ENCODE measurements at places on chromosomes 6 and 20.

- no peak for DNase-seq
Measured at GRCh38 chr6:131688286-131688685, 12.9 kb downstream of the OR2A4 start.

DNA sequence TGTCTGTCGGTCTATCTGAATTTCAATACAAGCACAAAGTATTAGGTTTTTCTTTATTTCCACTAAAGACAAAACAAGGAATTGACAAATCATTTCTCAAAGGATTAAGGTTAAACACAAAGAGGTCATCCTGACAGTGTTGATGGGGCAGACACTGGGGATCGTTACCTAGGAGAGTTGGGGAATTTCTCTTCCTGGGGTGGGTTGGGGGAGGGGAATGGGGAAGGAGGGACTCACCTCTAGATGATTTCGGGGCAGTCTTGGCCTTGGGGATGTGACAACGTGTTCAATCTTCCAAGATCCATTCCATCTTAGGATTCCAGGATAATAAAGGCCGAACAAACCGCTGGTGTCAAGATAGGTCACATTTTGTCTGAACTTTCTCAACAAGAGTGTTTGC is 35.4 kb upstream of the FOXA2 start:
- no peak for DNase-seq

DNA sequence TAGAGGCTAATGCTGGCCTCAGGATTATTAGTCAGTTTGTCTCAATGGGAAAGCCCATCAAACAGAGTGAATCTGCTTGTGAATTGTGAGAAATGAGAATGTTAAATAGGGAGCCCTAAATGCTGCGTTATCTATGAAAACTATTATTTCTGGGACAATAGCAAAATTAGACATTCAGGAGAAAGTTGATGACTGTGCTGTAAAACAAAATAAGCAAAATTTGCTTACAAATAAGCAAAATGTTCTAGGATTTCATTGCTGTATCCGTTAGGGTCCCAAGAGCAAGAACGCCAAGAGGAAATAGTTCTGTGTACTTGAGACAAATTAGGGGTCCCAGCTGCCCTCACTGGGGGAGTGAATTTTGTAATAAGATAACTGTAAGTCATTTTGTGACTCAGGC is 59.2 kb upstream of the RAB32 start:
- no peak for DNase-seq

- DNase-seq = no peak
Measured at GRCh38 chr6:168342636-168343035, 23.1 kb upstream of the DACT2 start.

DNA sequence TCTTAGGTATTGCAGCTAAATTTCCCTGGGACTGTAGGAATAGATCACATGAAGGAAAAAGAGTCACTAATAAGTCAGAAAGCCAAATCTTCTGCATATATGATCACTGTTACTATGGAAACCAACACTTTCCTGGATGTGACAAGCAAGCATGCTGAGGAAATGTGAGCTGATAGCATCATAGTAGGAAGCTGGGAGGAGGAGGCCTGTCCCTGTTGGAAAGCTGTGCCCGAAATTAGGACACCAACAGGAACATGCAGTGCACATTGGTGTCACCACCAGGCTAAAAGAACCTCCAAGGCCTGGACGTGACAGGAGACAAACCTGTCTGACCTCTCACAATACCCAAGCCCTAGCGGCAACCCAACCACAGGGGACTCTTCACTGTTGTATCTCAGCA is 181.9 kb upstream of the PCSK2 start:
- no peak for DNase-seq

GRCh38 chr20:56343861-56344381 is 14.9 kb upstream of the FAM210B start:
- DNase-seq = no peak

GRCh38 chr6:34201455-34202107 is 35.1 kb upstream of the HMGA1 start:
- no peak for DNase-seq

GRCh38 chr6:166565084-166565967 is 21.2 kb downstream of the RAMACL start:
- no peak for DNase-seq

- no peak for DNase-seq
Measured at GRCh38 chr6:5632348-5632935, 371.1 kb downstream of the FARS2 start.

DNA sequence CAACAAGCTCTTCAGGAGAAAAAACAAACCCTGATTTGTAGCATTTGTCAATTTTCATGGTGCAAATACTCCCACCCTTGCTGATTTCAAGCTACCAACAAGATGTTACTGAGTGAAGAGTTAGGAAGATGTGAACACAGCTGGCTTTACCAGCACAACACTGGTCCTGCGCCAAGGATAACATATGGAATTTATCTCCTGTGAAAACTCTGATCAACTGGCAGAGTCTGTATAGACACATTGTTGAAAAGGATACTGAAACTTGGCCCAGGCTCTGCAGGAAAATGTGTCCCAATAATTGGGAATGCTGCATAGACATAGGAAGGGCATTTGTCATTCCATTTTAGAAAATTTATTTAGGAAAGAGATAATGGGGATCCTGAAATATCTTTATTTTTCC is 29.0 kb downstream of the OTOR start:
- DNase-seq = no peak

GRCh38 chr6:81818901-81819361 is 66.5 kb upstream of the TENT5A start:
- no peak for DNase-seq

DNA sequence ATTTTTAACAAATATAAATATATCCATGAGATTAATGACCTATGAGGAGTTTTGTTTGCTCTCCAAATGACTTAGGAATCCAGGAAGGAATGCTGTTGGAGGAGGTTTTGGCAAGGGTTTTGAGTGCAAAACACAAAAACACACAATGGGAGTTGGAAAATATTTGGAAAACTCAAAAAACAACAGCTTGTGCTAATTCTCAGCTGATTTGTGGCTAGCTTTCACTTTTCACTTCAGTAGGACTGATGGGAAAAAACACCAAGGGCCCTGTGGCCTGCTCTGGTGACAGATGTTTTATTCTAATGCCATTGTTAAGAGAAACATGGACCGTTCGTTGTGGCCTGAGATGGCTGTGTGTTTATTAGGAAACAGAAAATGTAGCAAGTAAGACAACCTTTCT is 113.9 kb downstream of the ALDH8A1 start:
- DNase-seq = no peak

DNA sequence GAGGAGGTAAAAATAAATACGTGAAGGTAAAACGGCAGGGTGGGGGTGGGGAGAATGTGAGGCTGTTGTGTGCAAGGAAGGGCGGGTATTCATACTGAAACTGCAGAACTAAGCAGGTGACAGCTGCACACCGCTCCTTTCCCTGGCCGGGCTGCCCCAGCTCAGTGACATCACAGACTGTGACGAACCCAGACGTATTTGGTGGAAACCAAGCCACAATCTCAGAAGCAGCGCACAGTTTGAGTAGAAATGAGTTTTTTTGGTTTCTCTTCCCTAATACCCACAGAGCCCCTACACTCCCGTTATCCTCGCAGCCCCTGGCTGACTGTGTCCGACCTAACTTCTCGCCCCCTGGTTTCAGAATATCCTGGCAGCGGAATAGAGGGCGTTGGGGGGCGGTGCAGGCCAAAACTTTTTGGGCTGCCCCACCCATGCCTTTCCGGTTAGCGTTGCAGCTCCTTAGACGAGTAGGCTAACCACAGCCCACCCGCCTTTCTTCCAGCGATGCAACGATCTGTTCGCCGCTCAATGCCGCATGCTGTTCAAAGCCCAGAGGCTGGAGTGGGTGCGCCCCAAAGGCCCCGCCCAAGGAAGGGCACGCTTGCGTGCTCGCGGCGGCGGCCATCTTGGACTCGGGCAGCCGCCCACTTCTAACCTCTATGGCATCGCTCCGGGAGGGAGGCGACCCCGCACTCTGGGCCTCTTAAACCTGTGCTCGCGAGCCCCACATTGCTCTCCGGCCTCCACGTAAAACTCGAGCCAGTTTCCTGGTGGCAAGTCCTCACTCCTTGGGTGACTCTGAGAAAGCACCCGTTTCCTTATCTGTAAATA is 9.1 kb downstream of the BAK1 start:
- DNase-seq = no peak

- no peak for DNase-seq
Measured at GRCh38 chr20:60804240-60804917, 447.7 kb upstream of the CDH4 start.

- DNase-seq = no peak
Measured at GRCh38 chr6:140178520-140178919, 804.1 kb upstream of the CITED2 start.

DNA sequence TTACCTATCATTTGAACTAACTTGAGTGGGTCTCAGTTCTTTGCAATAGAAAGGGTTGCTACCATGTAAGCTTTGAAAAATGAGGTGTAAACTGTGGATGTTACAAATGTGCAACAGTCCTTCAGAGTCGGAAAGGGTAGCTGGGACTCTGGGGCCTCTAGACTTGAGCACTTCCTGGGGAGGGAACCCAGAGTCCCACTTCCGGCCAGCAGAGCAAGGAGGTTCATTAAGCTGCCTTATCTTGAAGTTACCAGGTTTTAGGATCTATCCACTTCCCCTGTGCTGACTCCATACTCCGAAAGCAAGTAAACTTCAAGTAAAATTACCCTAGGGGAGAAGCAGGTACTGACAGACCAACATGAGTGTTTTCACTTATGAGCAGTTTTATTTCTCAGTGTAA is 9.4 kb downstream of the TRIM10 start:
- DNase-seq = no peak

DNA sequence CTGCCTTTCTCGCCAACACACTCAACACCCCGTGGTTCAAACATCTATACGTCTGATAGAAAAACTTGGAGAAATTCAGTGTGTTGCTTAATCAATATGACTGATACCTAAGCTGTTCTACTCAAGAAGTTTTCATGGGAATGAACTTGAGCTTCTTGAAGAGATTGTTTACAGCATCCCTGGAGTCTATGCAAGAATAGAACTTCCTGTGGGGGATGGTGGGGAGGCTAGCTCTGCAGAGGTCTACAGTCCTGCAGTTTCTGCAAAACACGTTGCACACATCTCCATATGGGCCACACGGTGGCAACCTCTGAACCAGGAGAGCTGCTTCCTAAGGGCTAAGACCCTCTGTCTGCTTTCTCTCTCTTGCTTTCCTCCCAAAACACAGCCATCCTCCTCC is 32.7 kb upstream of the FANCE start:
- DNase-seq = no peak

- no peak for DNase-seq
Measured at GRCh38 chr6:391559-392440, at the start of gene IRF4. Gene IRF4 (plus strand): TSS chr6:391752. CDS start chr6:393153, 1,401 bp downstream.

DNA sequence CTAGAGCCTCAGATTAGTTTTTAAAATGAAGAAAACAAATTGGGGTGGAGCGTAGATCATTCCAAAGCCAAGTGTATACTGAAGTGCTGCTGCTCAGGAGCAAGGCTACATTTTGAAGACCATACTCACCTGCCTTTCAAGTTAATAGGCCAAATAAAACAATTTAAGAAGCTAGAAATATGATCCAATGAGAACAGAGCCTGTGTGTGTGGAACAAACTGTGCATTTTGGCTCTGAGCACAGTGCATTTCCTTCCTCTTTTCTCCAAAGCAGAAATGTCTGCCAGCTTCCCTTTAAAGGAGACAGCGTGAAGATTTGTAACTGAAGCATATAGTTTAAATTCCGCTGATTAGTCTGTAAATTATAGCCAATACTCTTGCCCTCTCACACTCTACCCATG is 3.2 kb upstream of the IFNGR1 start:
- no peak for DNase-seq

Measured in kidney glomerular epithelial cell (primary cell).